ENCODE measurements at places on chromosomes 13 and 19.

DNA sequence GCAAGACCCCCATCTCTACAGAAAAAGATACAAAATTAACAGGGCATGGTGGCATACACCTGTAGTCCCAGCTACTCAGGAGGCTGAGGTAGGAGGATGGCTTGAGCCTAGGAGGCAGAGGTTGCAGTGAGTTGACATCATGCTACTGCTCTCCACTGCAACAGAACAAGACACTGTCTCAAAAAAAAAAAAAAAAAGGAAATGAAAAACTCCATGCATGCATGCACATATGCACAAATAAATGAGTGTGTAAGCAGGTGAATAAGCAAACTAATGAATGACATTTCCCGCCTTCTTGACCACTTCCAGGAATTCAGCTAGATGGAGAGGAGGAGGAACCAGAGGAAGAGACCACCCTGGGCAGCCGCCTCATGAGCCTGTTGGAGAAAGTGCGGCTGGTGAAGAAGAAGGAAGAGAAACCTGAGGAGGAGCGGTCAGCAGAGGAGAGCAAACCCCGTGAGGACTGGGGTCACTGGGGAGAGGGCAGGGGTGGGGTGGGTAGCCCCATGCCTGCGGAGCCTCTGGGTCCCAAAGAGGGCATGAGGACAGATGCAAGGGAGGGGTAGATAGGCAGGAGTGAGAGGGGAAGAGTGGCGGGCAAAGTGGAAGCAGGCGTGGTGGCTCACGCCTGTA, 58.8 kb downstream of the RYR1 start:
- DNase-seq: no peak

- DNase-seq: no peak
Measured at GRCh38 chr19:32177686-32178085, 167.7 kb upstream of the ZNF507 start.

- DNase-seq: no peak
Measured at GRCh38 chr19:489418-490196, 6.7 kb upstream of the MADCAM1 start.

DNA sequence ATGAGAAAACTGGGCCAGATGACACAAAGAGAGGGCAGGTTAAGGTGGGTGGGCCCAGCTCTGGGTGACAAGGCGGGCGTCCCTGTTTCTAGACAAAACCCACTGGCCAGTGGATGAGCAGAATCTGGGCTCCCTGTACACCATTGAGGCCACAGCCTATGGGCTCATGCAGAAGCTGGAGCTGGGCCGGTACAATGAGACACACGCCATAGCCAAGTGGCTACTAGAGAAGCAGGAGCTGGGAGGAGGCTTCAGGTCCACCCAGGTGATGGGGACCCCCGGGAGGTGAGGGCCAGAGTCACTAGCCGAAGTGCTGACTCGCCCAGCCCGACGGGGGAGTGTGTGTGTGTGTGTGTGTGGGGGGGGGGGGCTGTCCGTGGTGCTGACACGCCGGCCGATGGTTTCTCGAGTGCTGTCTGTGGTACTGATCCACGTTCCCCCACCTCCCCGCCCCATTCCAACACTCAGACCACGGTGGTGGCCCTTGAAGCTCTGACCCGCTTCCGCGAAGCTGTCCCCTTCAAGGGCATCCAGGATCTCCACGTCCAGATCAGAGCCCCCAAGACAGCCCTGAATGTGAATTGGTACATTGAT, 24.3 kb upstream of the SHFL start:
- DNase-seq: no peak

DNA sequence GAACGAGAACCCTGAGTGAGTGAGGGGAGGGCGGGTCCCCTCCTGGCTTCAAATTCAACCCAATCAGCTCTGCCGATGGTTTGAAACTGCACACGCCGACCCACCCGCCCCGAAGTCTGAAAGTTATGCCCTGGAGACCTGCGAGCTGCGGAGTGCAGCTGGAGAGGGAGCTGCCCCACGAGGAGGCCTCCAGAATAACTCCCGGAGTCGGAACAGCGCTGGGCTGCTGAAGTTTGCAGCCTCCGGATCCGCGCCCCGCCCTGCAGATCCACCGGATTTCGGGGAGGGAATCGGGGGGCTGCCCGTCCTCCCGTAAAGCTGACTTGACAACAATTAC, 7.0 kb downstream of the POU4F1 start:
- DNase-seq: no peak

- DNase-seq: no peak
Measured at GRCh38 chr19:3479177-3479833, 1.0 kb downstream of the SMIM24 start.

- no peak for DNase-seq
Measured at GRCh38 chr13:29355029-29355428, 240.5 kb downstream of the SLC7A1 start.

GRCh38 chr13:113962975-113963374, 10.9 kb downstream of the C13orf46 start:
- peak; percentile 5 for DNase-seq

- no peak for DNase-seq
Measured at GRCh38 chr19:7654401-7654800, 14.4 kb upstream of the RETN start.

DNA sequence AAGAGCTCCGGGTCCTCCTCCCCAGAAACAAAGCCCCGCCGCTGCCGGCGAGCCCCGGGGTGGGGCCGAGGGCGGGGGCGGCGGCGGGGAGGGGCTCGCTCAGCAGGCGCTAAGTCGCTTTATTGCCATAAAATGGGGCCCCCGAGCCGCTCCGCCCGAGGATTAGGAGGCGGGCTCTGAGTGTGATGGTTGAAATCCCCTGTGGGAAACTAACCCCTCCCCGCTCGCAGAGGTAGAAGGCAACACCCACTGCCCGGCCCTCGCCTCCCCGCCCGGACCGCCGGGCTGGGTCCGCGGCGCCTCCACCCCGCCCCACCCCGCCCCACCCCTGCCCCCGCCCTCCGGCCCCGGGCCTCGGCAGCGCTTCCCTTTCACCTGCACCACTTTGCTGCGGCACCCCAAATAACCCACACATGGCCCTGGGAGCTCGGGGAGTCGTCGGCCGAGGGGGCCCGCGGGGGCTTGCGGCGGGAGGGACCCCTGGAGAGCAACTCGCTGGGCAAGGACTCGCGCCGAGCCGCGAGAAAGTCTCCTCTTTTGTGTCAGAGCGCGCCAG, at the start of gene KLF12:
Gene KLF12, minus strand, starts transcription at position 184 of the 556 bp plus-strand sequence.
- DNase-seq: peak; percentile 85

- no peak for DNase-seq
Measured at GRCh38 chr13:110350049-110350448, 43.0 kb downstream of the COL4A2 start.

- DNase-seq: peak; percentile 31
Measured at GRCh38 chr13:22194106-22194805, 523.4 kb downstream of the FGF9 start.

DNA sequence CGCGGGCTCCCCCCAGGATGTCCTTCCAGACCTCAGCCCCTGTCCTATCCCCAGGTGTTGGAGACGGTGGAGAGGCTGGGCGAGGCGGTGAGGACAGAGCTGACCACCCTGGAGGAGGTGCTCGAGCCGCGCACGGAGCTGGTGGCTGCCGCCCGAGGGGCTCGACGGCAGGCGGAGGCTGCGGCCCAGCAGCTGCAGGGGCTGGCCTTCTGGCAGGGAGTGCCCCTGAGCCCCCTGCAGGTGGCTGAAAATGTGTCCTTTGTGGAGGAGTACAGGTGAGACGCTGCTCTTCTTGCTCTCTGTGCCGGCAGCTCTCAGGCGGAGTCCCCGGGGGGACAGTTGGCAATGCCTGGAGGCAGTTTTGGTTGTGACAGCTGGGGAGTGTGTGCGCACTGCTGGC, 6.9 kb downstream of the TTYH1 start:
- no peak for DNase-seq

- DNase-seq: no peak
Measured at GRCh38 chr19:49645995-49646394, 4.0 kb downstream of the SCAF1 start.

GRCh38 chr13:26425443-26426358, 131.8 kb upstream of the WASF3 start:
- no peak for DNase-seq

- no peak for DNase-seq
Measured at GRCh38 chr19:57803265-57803593, 11.5 kb downstream of the ZNF552 start.

- DNase-seq: no peak
Measured at GRCh38 chr13:74986609-74987008, 495.4 kb downstream of the TBC1D4 start.

DNA sequence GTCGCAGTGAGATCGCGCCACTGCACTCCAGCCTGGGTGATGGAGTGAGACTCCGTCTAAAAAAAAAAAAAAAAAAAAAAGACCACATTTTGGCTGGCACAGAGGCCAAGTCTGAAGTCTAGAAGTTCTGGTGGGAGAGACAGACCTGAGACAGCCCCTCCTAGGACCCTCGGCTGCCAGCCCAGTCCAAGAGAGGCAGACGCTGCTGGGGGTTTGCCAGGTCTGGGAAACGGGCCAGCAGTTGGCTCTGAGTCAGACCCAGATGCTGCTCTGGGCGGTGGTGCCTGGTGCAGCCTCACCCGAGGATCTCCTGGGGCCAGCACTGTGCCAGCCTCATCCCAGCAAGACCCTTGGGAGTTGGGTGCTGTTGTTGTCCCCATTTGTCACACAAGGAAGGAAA, 5.8 kb downstream of the FCHO1 start:
- peak; percentile 61 for DNase-seq
